K562 (cell line): ENCODE measurements at places on chromosomes 1 and 21. TPM values are rescaled to one million over a fixed set of nuclear protein-coding genes. Genes with fewer than 3 reads are reported as not detected.

BLACAT1 gene
- total RNA-seq, result 0.83 and 1.0 TPM in 2 replicates

LEFTY1 gene
- 0.20 and 0.24 TPM in 2 replicates for total RNA-seq

IGSF5 gene
- not detected in 2 replicates for total RNA-seq

- H3K36me3 ChIP-seq, result no peaks in the 10 kb centered on the region
- no peak overlapping the region for H3K27ac ChIP-seq
- no peak for DNase-seq
- H3K4me1 ChIP-seq, result peaks cover 10% of the 10 kb centered on the region; the same call in 2 of the 3 replicates
These were observed 62.1 kb upstream of the JUN start for GRCh38 chr1:58845942-58846341.

DNA sequence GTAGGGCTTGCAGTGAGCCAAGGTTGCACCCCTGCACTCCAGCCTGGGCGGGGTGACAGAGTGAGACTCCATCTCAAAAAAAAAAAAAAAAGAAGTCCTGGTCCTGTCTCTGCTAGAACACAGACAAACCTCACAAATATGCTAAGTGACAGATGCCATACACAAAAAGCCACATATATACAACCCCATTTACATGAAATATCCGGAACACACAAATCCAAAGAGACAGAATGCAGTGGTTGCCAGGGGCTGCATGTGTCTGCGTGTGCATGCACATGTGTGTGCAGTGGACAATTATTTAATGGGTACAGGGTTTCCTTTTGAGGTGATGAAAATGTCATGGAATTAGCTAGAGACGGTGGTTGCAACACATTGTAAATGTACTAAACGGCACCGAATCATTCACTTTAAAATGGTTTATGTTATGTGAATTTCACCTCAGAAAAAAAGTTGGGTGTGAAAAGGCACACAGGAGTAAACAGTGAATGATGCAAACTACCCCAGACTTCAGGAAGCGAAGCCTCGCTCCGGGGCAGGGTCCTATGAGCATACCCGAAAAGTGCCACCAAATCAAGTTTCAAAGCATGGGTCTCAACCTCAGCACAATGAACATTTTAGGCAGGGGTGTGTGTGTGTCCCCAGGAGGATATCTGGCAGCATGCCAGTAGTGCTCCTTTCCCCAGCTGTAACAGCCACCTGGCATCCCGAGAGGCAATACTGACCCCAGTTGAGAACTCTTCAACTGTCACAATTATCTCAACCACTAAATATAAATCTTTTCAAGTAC, 48.3 kb downstream of the GNB1 start:
- H3K4me3 ChIP-seq, result no peak overlapping the region
- peaks cover 37% of the 10 kb centered on the region for H3K36me3 ChIP-seq
- no peak overlapping the region for H3K27ac ChIP-seq
- no peaks in the 10 kb centered on the region for H3K27me3 ChIP-seq
- DNase-seq, result no peak
